ENCODE measurements at places on chromosomes 6 and 20. TPM values are rescaled to one million over a fixed set of nuclear protein-coding genes. Genes with fewer than 3 reads are reported as not detected.

DNA sequence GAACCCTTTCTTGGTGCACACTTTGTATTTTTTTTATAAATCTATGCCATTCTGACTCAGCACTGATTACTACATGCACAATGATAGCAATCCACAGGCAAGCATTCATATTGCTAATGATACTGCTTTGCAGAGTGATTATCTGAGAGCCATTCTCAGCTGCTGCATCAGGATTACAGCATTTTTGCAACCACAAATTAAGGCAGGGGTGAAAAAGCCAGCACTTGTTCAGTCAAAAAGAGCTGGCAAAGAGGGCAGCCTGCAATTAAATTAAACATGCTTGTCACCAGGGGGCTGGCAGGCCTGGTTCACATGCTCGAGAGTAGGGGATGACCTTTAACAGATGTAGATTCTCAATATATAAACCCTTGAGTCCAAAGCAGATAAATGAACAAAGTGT, 40.7 kb upstream of the SLC17A4 start:
- DNase-seq, result no peak

- DNase-seq, result no peak
Measured at GRCh38 chr6:157050537-157051265, 272.6 kb downstream of the TMEM242 start.

DNA sequence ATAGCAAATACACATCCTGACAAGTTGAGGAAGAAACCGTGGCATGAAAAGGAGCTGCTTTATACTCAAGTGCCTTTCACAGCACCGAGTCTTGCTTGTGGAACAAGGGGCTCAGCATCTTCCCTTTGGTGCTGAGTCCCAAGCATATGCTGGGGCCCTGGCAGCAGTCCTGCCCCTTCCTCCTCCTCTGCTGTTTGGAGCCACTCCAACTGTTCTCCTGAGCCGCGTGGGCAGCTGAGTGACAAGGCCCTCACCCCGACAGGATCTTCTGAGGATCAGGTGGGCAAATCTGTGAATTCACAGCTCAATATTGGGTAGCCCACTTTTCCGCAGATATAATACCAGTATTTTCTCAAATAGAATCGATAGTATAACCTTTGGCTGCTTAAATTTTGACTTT, 24.7 kb downstream of the DACT2 start:
- DNase-seq, result no peak

GRCh38 chr6:3473773-3474172, 16.9 kb upstream of the SLC22A23 start:
- no peak for DNase-seq

Gene FNDC11
- polyA plus RNA-seq, result 0.98 TPM

Gene NRSN1
- 0.73 TPM for polyA plus RNA-seq

Measured in urinary bladder (tissue), 4 donors.